ENCODE measurements at places on chromosomes 4 and X. TPM values are rescaled to one million over a fixed set of nuclear protein-coding genes. Genes with fewer than 3 reads are reported as not detected.

Gene MTTP
- polyA plus RNA-seq, result 0.01 TPM

Gene DHX15
- 93.4 TPM for polyA plus RNA-seq

Gene SYN1
- polyA plus RNA-seq, result 2.9 TPM

Gene SMC1A
- 11.4 TPM for polyA plus RNA-seq

Gene ABCG2
- polyA plus RNA-seq, result 0.76 TPM

Gene NEXMIF
- polyA plus RNA-seq, result not detected

Gene KLB
- polyA plus RNA-seq, result not detected

Gene TAF7L
- polyA plus RNA-seq, result 0.06 TPM

Gene PAK3
- polyA plus RNA-seq, result 0.03 TPM

Gene TCEAL6
- not detected for polyA plus RNA-seq

Gene EPGN
- 10.7 TPM for polyA plus RNA-seq

Gene F11
- not detected for polyA plus RNA-seq

Gene WDR17
- 0.16 TPM for polyA plus RNA-seq

Gene ARMCX1
- polyA plus RNA-seq, result 12.1 TPM

Gene CLGN
- polyA plus RNA-seq, result not detected

Gene GPC3
- polyA plus RNA-seq, result 0.06 TPM

Gene PHEX
- 0.22 TPM for polyA plus RNA-seq

Gene SHROOM3
- 3.0 TPM for polyA plus RNA-seq

Gene MSANTD1
- polyA plus RNA-seq, result 0.04 TPM

Gene ASB5
- not detected for polyA plus RNA-seq

Gene ACSL1
- polyA plus RNA-seq, result 19.8 TPM

Gene DCAF8L2
- polyA plus RNA-seq, result not detected

Gene NR3C2
- polyA plus RNA-seq, result 0.04 TPM

Gene DGAT2L6
- polyA plus RNA-seq, result not detected

Gene STPG2
- not detected for polyA plus RNA-seq
